H1 (cell line): ENCODE measurements at places on chromosomes 3 and 15. TPM values are rescaled to one million over a fixed set of nuclear protein-coding genes. Genes with fewer than 3 reads are reported as not detected.

- H3K36me3 ChIP-seq, result no peaks in the 10 kb centered on the region
- no peak for DNase-seq
- peaks cover 12% of the 10 kb centered on the region for H3K4me1 ChIP-seq
Observed at GRCh38 chr15:99993681-99994131, 260.5 kb upstream of the LYSMD4 start.

DNA sequence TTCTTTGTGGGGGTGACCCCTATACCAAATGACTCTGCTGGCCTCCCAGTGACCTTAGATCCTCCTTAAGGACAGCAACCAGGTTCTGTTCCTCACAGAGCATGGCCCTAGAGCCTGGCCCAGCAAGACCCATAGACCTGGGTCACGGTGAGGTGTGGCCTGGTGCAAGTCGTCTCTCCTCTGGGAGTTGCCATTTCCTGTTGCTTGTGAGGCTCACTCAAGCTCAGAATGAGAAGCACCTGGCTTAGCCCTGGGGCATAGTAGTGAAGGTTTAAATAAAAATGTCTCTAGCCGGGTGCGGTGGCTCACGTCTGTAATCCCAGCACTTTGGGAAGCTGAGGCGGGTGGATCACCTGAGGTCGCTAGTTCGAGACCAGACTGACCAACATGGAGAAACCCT, 131.3 kb downstream of the SMAD6 start:
- no peak overlapping the region for H3K27ac ChIP-seq
- H3K4me3 ChIP-seq, result no peak overlapping the region
- no peaks in the 10 kb centered on the region for H3K36me3 ChIP-seq

- H3K27ac ChIP-seq, result no peak overlapping the region
- H3K36me3 ChIP-seq, result 0 out of 2 replicates have a peak, but pooled peaks cover 4% of the 10 kb centered on the region
- H3K27me3 ChIP-seq, result no peaks in the 10 kb centered on the region
- DNase-seq, result no peak
- no peaks in the 10 kb centered on the region for H3K4me1 ChIP-seq
- H3K4me3 ChIP-seq, result no peak overlapping the region
Observed at GRCh38 chr3:32165442-32165841, 59.0 kb downstream of the GPD1L start.

DNA sequence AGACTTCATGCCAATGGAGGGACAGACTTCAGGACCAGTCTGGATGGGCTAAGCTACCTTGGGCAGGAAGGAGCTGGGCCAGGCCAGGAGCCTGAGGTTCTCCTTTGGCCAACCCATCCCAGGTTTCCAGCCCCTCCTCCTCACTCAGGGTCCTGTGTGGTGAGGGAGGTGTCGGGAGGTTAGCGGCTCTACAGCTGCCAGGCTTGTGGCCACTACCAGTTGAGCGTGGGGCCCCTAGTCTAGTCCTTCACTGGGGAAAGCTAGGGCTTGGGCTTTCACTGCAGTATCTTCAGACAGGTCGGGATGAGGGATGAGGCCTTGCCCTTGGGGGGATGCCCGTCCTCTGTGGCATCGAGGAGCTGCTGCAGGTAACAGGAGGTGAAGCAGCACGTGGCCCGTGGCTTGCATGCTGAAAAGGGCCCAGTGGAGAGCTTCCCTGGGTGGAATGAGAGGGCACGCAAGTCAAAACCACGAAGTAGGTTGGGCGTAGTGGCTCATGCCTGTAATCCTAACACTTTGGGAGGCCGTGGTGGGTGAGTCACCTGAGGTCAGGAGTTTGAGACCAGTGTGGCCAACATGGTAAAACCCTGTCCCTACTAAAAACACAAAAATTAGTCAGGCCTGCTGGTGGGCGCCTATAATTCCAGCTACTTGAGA, 8.5 kb upstream of the FANCD2 start:
- H3K4me3 ChIP-seq, result no peak overlapping the region
- no peaks in the 10 kb centered on the region for H3K4me1 ChIP-seq
- H3K27me3 ChIP-seq, result no peaks in the 10 kb centered on the region
- H3K36me3 ChIP-seq, result no peaks in the 10 kb centered on the region; the same call in 1 of the 2 replicates
- no peak for DNase-seq

DNA sequence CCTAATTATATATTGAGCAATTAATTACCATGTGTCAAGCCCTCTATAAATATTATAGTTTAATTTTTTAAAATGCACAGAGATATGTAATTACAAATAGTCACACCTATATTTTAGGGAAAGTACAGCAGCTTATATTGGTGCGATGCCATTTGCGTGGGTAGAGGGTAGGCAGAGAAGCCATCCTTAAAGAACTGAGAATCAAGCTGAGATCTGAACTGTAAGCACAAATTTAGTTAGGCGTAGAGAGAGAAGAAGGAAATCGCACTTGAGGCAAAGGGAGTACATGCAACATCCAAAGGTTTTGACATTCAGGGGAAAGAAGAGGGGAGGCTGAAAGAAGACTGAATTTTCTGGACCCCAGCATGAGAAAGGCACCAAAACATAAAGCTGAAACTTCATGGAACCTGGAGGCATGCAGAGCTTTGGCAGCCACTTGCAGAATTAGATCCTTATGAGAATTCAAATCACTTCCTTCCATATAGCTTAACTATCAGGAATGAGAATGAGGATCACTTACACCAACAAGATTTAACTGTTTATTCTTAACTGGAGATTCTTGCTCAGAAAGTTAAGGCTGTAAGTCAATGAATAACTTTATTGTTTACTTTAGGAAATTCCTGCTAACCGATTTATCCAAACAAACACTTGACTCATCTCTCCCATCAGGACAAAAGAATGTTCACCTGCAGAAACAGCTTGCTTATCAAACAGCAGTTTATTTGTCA, 114.3 kb downstream of the TGFBR2 start:
- no peak overlapping the region for H3K27ac ChIP-seq
- H3K27me3 ChIP-seq, result no peaks in the 10 kb centered on the region
- no peak for DNase-seq
- no peaks in the 10 kb centered on the region for H3K36me3 ChIP-seq

DNA sequence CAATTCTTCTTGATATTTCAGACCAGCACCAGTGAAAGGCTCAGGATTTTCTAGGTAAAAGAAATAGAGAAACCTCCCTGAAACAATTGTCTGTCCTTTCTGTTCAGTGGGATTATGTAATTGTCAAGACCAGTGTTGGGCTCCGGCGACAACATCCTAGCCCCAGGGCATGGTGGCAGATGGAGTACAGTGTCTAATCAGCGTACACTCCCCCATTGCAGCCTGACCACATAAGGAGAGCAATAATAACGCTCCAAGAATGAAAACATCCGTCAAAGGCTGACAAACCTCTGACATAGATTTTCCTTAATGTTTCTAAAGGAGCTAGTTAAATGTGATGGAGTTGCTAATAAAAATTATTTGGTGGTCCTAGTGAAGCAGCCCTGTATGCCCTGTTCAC, 144.6 kb downstream of the EBLN2 start:
- H3K4me1 ChIP-seq, result peaks cover 3% of the 10 kb centered on the region
- no peak for DNase-seq
- H3K4me3 ChIP-seq, result no peak overlapping the region
- H3K27ac ChIP-seq, result no peak overlapping the region

DNA sequence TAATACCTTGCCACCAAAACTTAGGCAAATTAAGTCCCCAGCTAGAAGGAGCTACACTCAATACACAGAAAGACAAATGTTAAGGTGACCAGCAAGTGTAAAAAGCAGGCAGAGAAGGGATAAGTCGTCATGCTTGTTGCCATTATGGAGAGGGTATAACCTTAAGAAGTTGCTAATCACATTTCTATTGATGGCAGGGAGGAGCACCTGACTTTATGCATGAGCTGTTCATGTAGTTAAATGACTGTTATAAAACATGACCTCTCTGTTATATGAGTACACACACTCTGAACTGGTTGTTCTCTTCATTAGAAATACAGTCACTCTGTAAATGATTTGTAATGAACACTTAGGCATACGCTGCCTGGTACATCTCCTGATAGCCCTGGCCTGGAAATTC, 6.6 kb upstream of the CCNL1 start:
- H3K36me3 ChIP-seq, result no peaks in the 10 kb centered on the region
- H3K27me3 ChIP-seq, result no peaks in the 10 kb centered on the region
- H3K4me3 ChIP-seq, result no peak overlapping the region
- no peak for DNase-seq

DNA sequence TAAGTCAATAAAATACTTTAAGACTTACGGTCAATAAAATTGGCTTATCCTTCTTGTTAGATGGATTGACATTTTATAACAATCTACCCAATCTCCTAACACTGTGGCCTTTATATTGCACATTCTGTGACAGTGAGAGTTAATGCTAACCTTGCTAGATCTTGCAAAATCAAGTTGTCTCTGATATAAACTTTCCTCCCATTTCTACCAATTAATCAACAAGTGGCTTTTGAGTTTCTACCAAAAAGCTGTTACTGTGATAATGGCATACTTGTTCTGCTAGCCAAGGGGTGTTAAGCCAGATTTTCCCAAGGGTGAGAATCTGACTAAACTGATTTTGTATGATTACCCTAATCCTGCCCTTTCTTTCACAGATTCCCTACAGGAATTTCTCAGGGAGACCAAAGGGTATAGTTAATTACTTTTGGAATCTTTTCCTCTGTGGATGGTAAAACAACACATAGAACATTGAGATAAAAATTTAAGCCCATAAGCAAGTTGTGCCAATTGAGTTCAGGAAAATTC, 174.1 kb upstream of the SUCLG2 start:
- H3K4me1 ChIP-seq, result no peaks in the 10 kb centered on the region
- no peak overlapping the region for H3K4me3 ChIP-seq
- no peak for DNase-seq

DNA sequence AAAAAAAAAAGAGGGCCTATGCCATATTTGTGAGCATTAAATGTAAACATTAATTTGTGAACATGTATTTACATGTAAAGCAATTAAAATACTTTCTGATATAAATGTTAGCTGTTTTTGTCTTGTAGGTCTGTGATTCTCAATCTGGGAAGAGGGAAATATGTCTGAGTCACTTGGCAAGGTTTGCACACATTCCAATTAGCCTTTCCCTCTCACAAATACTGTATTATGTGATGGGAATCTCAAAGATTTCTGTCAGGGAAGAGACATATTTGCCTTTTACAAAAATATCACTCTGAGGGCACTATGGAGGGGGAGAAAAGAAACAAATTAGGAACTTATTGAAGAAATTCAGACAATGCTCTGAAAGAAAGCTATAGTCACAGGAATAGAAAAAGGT, 483.6 kb downstream of the GBE1 start:
- no peak for DNase-seq
- no peaks in the 10 kb centered on the region for H3K36me3 ChIP-seq
- H3K27me3 ChIP-seq, result no peaks in the 10 kb centered on the region

The AMT gene
- total RNA-seq, result 44.3 and 46.5 TPM in 2 replicates

The LDHAL6B gene
- not detected in 2 replicates for total RNA-seq

The IMPG2 gene
- total RNA-seq, result 0.06 and 0.08 TPM in 2 replicates

The TTLL13 gene
- total RNA-seq, result 0.19 TPM in 1 of 2 replicates, not detected in the other
